MG63 (cell line): ENCODE measurements at places on chromosomes 6 and 20. TPM values are rescaled to one million over a fixed set of nuclear protein-coding genes. Genes with fewer than 3 reads are reported as not detected.

The ZNF165 gene
- total RNA-seq: 0.49 TPM in 1 of 2 replicates, not detected in the other

- no peak for DNase-seq
Observed at GRCh38 chr6:53887316-53887715, 92.5 kb downstream of the LRRC1 start.

The ADGRF4 gene
- total RNA-seq: 0.79 and 2.2 TPM in 2 replicates

DNA sequence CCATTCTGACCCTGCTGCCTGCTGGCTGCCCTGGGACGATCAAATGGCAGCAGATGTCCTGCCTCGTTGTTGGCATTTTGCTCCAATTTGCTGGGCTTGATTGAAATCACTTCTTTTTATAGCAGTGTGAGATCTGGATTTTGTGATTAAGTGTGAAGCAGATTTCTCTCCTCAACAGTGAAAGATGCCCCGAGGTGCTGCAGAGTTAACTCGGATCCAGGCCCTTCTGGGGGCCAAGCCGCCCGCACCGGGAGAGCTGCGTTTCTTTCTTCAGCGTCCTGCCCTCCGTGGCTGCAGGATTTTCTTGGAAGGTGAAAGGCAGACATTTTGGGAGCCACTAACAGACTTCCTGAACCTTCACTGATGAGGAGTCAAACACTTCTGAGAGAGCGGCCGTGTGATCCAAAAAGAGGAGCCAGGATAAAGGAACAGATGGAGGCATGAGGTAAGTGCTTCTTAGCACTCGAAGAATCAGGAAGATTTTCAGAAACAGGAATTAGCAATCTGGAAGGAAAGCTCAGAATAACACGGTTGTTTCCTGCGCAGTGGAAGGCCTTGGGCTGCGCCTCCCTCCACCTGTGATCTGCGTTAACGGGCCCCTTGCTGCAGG is 139.5 kb upstream of the AFDN start:
- DNase-seq: no peak

The OR2H2 gene
- total RNA-seq: not detected in 2 replicates

DNA sequence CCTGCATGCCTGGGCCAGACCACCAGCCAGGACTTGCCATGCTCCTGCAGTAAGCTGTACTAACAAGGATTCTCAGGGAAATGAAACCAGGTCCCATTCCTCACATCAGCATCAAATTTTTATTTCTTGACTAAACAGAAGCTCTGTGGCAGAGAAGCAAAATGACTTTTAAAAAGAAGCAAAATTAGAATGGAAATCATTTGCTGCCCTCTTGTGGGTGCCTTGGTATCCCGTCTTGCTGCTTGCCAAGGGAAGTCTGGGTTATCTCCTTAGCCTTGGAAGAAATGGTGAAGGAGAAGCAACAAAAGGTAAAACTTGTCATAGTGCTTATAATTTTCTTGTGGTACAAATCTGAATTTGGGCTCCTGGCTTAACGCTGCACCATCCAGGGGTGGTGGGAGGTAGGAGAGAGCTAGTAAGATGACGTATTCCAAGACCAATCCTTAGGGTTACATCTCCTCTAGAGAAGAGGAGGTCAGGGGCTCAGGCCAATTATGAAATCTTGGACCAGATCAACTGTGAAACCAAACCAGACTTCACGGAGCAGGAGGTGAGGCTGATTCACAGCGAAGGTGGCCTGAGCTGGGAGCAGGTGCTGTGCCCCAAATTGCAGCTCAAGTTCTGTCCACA is 107.5 kb downstream of the FAXC start:
- no peak for DNase-seq

- no peak for DNase-seq
Observed at GRCh38 chr20:35490736-35491181, 35.4 kb downstream of the CEP250 start.

GRCh38 chr6:39508515-39508914 is 186.0 kb upstream of the KCNK16 start:
- DNase-seq: no peak

The HAO1 gene
- not detected in 2 replicates for total RNA-seq

- DNase-seq: no peak
Observed at GRCh38 chr20:51024761-51025160, 1.9 kb upstream of the KCNG1 start.
